ENCODE measurements at places on chromosomes 12 and 14.

GRCh38 chr12:112341046-112341825 lies 41.0 kb downstream of the HECTD4 start:
- DNase-seq: peak; percentile 88

DNA sequence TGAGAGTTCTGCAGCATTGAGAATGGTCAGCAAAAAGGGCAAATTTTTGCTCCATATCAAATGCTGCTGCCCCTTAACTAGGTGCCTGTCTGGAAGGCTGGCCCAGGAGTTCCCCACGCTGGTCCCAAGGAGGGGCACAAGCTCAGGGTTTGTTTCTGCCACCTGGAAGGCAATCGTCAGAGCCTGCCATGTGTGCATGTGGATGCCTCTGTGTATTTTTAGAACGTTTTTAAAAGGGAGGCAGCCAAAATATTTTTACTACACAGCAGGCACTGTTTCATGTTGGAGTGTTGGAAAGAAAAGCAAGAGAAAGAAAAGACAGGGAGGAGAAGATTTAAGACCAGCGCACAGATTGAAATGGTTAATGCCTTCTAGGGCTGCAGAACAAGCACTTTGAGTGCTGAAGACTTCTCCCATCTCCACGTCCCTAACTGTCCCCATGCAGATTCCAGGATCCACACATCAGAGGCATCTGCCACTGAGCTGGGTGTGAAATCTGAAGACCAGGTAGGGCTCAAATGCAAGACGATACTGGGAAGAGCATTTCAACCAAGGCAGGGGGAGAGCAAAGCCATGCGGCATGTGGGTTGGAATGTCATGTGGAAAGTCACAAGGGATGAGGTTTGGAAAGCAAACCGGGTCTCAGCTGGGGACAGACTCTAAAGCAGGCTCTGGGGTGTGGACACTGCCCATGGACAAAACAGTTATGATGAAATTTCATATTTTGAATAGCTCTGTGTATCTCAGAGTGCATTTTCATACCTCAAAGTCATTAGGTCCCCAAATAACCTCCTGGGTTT lies 557.2 kb downstream of the BCL11B start:
- no peak for DNase-seq

DNA sequence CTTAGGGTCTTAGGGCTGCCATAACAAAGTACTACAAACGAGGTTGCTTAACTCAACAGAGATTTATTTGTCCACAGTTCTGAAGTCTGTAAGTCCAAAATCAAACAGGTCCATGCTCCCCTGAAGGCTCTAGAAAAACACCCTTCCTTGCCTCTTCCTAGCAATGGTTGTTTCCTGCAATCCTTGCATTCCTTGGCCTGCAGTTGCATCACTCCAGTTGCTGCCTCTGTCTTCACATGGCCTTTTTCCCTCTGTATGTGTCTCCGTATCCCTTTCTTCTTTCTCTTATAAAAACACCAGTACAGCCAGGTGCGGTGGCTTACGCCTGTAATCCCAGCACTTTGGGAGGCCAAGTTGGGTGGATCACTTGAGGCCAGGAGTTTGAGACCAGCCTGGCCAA lies 17.4 kb downstream of the KCNMB4 start:
- no peak for DNase-seq

GRCh38 chr14:69247676-69248440 lies 12.1 kb upstream of the GALNT16 start:
- no peak for DNase-seq

GRCh38 chr12:6819106-6820030 lies 2.3 kb upstream of the GPR162 start:
- no peak for DNase-seq

- no peak for DNase-seq
Measured at GRCh38 chr12:62684570-62685295, 218.1 kb downstream of the MON2 start.

DNA sequence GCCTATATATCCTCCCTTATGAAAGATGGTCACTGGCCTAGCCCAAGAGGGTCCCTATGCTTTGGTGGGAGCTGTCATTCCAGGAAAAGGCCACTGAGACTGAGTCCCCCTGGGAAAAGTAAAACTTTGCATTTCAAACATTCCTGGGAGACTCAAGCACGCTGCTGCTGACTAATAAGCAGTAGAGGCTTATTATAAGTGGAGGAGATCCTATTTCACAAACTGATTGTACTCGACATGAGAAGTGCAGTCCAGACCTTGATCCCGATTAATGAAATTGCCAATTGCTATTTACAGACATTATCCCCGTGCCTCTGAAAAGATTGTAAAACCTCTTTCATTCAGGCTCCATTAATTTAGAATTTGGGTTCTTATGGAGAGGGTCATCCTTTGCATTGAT lies 96.6 kb downstream of the EMP1 start:
- no peak for DNase-seq

- DNase-seq: no peak
Measured at GRCh38 chr14:85295318-85295717, 234.6 kb upstream of the FLRT2 start.

DNA sequence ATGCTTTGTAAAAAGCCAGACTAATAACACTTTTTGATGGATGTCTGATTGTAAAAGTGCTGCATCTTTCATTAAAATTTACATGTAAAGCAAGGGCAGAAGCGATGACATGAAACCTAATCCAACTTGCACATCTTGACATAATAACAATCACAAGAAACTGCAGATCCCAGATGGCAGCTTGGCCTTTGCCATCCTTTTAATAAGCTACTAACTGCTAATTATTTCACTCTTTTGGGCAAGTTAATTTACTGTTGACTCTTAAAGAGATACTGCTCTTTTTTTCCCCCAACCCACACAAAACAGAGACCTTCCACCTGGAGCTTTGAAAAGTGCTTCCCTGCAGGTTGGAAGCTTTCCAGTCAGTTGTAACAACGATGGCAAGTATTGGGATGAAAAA lies 137.5 kb downstream of the NRXN3 start:
- DNase-seq: no peak

DNA sequence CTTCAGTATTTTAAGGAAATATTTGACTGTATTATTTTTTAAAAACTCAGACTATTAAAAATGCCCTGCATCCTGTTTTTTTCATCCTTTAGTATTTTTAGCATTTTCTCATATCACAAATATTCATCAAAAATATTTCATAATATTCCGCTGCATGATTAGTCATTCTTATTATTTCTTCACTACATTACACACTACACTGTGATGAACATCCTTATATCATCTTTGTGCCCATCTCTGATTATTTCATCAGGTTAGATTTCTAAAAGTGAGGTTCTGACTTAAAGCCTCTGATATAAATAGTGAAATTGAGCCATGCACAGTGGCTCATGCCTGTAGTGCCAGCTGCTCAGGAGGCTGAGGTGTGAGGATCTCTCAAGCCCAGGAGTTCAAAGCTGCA lies 8.1 kb downstream of the COCH start:
- DNase-seq: no peak

DNA sequence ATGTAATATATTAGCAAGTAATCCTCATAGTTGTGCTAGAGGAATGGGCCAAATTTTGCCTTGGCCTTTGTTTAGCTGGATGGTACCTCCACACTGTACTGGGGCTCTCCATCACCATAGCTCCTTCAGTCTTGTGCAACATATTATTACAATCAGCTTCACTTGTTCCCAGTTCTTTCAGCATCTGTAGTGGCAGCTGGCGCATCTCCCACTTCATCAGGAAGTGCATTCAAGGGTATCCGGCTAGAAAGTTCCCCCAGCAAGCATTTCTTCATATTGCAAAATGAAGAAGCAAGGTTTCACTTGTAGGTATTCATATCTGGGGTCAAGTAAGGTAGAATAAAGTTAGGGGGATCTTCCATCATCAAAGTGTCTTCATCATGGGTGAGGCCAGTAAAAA lies 123.7 kb downstream of the IGF1 start:
- no peak for DNase-seq

- no peak for DNase-seq
Measured at GRCh38 chr12:58026897-58027891, 85.8 kb downstream of the ATP23 start.

DNA sequence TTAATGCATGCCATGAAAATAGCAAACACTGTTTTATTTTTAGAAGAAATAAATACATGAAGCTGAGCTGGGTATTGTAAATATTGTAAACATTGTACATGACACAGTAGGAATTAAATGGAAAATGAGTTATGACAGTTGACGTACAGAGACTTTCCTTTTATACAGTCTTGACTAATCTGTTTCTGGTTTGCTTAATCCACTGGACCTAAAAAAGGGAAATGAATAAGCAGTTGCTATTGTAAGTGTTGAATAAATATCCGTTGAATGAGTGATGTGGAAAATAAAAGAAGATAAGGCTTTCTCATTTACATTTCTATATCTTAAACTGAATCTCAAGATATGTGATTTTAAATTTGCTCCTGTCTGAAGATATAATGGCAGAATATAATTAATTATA lies 15.0 kb downstream of the PMCH start:
- DNase-seq: no peak

- DNase-seq: no peak
Measured at GRCh38 chr14:22471545-22472121, 117.4 kb downstream of the DAD1 start.

DNA sequence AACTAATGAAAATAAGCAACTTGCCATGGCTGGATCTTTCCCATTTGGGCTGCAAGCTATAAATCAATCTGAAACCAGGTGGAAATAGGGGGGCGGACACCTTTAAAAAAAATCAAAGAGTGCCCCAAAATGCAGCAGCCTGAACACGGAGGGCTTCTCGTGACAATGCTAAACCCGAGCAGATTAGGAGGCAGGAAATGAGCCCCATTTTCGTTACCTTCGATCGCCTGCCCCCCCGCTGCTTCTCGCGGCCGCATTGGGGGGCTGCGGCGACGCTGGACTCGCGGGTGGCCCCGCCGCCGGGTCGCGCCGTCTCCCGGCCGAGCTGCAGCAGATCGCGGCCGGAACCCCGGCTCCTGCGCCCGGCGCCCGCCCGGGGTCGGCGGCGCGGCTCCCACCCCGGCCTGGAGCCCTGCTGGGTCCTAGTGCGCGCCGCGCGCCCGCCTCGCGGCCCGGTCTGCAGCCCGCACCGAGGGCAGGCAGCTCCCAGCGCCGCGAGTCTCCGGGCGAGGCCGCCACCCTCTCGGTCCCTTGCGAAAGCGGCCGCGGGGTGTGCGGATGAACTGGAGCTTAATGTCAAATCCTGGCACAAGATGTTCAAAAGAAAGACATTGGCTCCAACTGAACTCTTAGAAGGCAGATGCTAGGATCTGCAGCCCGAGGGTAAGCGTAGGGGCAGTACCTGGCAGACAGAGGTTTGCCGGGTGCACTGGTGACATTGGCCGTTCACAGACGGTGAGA lies 201.9 kb upstream of the FOXN3 start:
- peak; percentile 62 for DNase-seq

- DNase-seq: no peak
Measured at GRCh38 chr12:53186745-53187144, 6.0 kb upstream of the CSAD start.

- DNase-seq: no peak
Measured at GRCh38 chr14:36313206-36313605, 7.2 kb downstream of the MBIP start.

- no peak for DNase-seq
Measured at GRCh38 chr12:131258398-131258797, 304.7 kb downstream of the ADGRD1 start.

GRCh38 chr12:78331753-78332152 lies 501.1 kb downstream of the NAV3 start:
- DNase-seq: peak; percentile 70

DNA sequence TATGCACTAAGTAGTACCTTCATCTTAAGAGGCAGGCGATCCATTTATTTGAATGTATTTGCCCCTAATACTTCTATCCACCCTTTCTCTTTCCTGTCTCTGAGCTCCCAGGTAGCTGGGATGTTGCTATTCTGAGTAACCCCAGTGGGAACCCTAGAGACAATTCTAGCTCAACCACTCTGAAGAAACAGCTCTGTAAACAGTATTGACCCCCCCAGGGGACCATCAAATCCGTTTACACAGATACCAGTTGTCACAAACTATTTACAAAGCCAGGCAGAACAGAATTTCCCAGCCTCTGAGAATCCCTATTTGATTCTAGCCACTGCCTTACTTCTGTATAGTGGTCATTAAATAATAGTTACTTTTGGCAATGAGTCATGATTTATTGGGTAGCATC lies 64.9 kb downstream of the MIPOL1 start:
- DNase-seq: no peak

DNA sequence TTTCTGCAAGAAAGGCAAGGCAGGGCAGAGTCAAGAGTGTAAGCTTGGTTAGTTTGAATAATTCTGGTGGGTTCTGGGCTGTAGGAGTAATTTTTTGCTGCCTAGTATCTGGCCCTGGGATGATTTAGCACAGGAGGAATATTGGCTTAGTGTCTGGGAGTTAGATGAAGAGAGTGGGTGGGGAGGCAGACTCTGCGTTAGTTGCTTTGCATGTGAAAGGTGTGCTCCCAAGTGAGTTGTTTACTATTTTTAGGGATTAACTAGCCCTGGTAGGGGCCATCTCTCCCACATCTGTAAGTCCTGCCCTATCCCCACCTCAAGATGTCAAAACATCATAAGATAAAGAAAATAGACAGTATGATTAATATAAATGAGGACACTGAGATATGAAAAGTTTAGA lies 249.7 kb downstream of the LRIG3 start:
- DNase-seq: no peak

DNA sequence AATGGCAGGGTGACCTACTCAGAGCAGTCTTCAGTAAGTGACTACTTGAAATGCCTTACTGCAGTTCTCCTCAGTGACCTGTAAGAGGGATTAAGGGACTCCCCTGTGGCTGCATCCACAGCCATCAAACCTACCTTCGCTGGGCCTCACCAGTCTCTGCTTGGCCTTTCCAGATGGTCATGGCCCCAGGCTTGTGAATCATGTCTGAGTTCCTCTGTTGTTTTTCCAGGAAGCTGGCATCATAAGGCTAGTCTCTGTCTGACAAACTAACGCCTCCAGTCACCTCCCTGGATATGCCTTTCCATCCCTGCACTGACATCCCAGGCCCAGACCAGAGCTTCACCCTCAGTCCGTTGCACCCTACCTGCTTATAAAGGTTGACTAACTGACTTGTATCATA lies 14.0 kb downstream of the RNASE2 start:
- DNase-seq: no peak

GRCh38 chr12:106284358-106285105 lies 18.0 kb upstream of the TCP11L2 start:
- DNase-seq: no peak

DNA sequence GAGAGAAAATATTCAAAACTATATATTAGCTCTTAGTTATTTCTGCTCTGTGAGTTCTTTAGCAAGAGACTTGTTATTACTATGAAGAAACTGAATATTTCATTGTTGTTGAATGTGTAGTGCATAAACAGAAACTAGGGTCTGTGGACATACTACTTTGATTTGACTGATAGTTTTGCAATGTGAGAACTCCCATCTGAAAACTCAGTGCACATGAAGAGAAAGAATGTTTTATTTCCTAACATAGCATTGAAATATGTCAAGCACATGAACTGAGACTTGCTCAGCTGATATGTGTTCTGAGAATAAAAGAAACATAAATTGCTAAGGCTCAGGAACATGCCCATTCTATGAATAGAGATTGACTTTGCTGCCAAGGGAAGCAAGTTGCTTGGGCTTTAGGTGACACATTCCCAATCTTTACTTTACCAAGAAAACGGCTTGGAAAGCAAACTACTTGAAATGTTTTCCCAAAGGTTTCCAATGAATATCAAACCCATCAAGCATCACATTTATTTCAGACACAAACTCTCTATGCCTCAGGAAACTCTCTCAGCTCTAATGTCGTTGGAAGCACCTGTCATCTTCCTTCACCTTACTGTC lies 290.4 kb downstream of the SLC16A7 start:
- DNase-seq: no peak
